ENCODE measurements at places on chromosomes 1 and 21. TPM values are rescaled to one million over a fixed set of nuclear protein-coding genes. Genes with fewer than 3 reads are reported as not detected.

The GTF2B gene
- total RNA-seq = 38.1 TPM

GRCh38 chr1:22828484-22829308, 118.1 kb downstream of the EPHB2 start:
- no peaks in the 10 kb centered on the region for H3K27me3 ChIP-seq
- H3K36me3 ChIP-seq = no peaks in the 10 kb centered on the region
- H3K27ac ChIP-seq = no peak overlapping the region
- no peaks in the 10 kb centered on the region for H3K4me1 ChIP-seq
- H3K4me3 ChIP-seq = no peak overlapping the region
- DNase-seq = no peak

The IGSF9 gene
- not detected for total RNA-seq

- H3K36me3 ChIP-seq = no peaks in the 10 kb centered on the region
- H3K4me1 ChIP-seq = peaks cover 3% of the 10 kb centered on the region
- H3K27ac ChIP-seq = no peak overlapping the region
- H3K27me3 ChIP-seq = no peaks in the 10 kb centered on the region
These were observed 600.5 kb downstream of the USP25 start for GRCh38 chr21:16330082-16330907.

The UMODL1 gene
- total RNA-seq = not detected

The PLEKHN1 gene
- total RNA-seq = 1.1 TPM

The CFHR1 gene
- total RNA-seq = not detected

The AKT3 gene
- 34.6 TPM for total RNA-seq

- peaks cover 12% of the 10 kb centered on the region for H3K27me3 ChIP-seq
- H3K4me1 ChIP-seq = no peaks in the 10 kb centered on the region
- no peak overlapping the region for H3K27ac ChIP-seq
- DNase-seq = no peak
- no peak overlapping the region for H3K4me3 ChIP-seq
These were observed 298.6 kb downstream of the LMX1A start for GRCh38 chr1:165057956-165058355.

GRCh38 chr1:40858856-40859416, 3.2 kb downstream of the CITED4 start:
- H3K4me3 ChIP-seq = no peak overlapping the region
- no peak for DNase-seq

GRCh38 chr1:111209622-111210021, 9.2 kb upstream of the DENND2D start:
- H3K27ac ChIP-seq = no peak overlapping the region
- peaks cover 63% of the 10 kb centered on the region for H3K4me1 ChIP-seq
- peaks cover 2% of the 10 kb centered on the region for H3K36me3 ChIP-seq

DNA sequence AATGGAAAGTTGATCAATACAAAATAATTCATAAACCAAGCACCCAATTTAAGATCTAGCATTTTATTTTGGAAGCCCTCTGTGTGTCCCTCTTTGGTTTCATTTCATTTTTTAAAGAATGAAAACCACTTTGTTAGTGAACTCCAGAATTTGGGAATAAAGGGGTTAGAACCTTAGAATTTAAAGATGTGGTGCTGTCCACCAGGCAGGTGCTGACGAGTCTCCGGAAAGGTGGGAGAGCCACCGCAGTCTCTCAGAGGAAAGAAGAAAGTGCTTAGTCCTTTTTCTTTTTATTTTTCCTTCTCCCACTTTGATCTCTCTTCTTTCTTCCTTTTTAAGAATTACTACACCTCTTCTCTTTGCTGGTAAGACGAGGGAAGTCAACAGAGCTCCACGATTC, 20.5 kb upstream of the HIVEP3 start:
- no peaks in the 10 kb centered on the region for H3K36me3 ChIP-seq
- no peaks in the 10 kb centered on the region for H3K27me3 ChIP-seq
- no peak for DNase-seq
- H3K4me1 ChIP-seq = peaks cover 14% of the 10 kb centered on the region
- H3K4me3 ChIP-seq = no peak overlapping the region

The GJA8 gene
- total RNA-seq = not detected

DNA sequence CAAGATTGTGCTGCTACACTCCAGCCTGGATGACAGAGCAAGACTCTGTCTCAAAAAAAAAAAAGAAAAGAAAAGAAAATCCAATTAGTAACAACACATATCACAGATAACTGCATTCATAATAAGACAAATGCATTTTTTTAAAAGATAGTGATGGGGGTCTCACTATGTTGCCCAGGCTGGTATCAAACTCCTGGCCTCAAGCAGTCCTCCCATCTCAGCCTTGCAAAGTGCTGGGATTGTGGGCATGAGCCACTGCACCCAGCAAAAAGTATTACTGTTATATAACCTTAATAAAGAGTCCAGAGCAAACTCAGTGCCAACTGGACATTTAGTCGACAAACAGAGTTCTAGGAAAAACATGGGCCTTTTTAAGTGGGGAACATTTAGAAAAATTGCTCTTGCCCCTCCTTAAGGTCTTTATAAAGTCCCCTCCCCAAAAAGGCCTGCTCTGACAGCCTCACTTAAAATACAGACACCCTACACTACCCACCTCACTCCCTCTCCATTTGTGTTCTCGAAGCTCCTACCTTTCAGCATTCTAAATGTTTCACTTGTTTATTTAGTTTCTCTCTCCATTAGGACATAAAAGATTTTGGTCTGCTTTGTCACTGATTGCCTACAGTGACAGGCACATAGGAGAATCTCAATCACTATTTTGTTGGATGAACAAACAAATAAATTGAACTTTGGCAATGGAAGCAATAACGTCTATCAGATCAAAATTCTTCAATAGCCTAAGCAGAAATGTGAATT, 7.5 kb downstream of the ABCB10 start:
- no peaks in the 10 kb centered on the region for H3K27me3 ChIP-seq
- peaks cover 12% of the 10 kb centered on the region for H3K36me3 ChIP-seq
- no peak overlapping the region for H3K4me3 ChIP-seq
- H3K27ac ChIP-seq = no peak overlapping the region
- DNase-seq = no peak
- H3K4me1 ChIP-seq = peaks cover 28% of the 10 kb centered on the region

DNA sequence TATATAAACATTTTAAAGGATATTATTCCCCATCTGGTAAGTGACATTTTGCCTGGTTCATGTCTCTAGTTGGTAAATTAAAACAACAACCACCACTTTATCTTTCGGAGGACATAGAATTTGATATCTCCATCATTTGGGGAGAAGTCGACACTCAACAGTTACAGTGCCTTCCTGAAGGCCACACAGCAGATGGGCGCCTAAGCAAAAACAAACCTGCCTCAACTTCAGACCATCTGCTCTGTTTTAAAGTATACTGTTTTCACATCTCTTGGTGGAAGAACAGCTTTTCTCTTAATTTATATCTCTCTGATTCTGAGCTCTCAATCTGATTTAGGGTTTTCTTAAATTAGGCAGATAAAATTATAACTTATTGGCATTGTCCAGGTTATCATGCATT, 282.2 kb downstream of the RYR2 start:
- no peak for DNase-seq
- no peak overlapping the region for H3K27ac ChIP-seq
- no peak overlapping the region for H3K4me3 ChIP-seq
- H3K4me1 ChIP-seq = no peaks in the 10 kb centered on the region
- H3K27me3 ChIP-seq = peaks cover 3% of the 10 kb centered on the region

DNA sequence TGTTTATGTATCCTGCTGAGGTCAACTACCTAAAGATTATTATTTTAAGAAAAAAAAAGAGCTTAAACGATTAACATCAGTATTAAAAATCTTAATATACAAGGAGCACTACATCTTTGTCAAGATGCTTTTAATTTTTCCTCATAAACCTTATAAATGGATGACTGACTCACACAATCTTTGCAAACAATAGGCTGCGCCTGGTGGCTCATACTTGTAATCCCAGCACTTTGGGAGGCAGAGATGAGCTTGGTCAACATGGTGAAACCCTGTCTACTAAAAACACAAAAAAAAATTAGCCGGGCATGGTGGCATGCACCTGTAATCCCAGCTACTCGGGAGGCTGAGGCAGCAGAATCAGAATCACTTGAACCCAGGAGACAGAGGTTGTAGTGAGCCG, 1.7 kb downstream of the KHDC4 start:
- no peak overlapping the region for H3K27ac ChIP-seq
- H3K27me3 ChIP-seq = no peaks in the 10 kb centered on the region
- H3K4me3 ChIP-seq = no peak overlapping the region
- H3K36me3 ChIP-seq = peaks cover 44% of the 10 kb centered on the region

GRCh38 chr21:29080454-29080941, 7.0 kb upstream of the CCT8 start:
- H3K27ac ChIP-seq = peak overlapping the region; percentile 85
- H3K4me3 ChIP-seq = peak overlapping the region; percentile 14
- H3K36me3 ChIP-seq = peaks cover 7% of the 10 kb centered on the region
- DNase-seq = no peak

- no peaks in the 10 kb centered on the region for H3K4me1 ChIP-seq
- DNase-seq = no peak
- H3K36me3 ChIP-seq = no peaks in the 10 kb centered on the region
- H3K4me3 ChIP-seq = no peak overlapping the region
- peaks cover 12% of the 10 kb centered on the region for H3K27me3 ChIP-seq
- no peak overlapping the region for H3K27ac ChIP-seq
These were observed 10.1 kb upstream of the MAP1LC3C start for GRCh38 chr1:242008826-242009495.

- no peaks in the 10 kb centered on the region for H3K27me3 ChIP-seq
- no peak overlapping the region for H3K4me3 ChIP-seq
- H3K27ac ChIP-seq = no peak overlapping the region
- H3K4me1 ChIP-seq = no peaks in the 10 kb centered on the region
These were observed 146.5 kb downstream of the COQ8A start for GRCh38 chr1:227086636-227087035.

GRCh38 chr1:117820694-117821381, 108.6 kb downstream of the GDAP2 start:
- no peaks in the 10 kb centered on the region for H3K36me3 ChIP-seq
- H3K27ac ChIP-seq = no peak overlapping the region
- DNase-seq = no peak
- H3K27me3 ChIP-seq = peaks cover 11% of the 10 kb centered on the region
- H3K4me1 ChIP-seq = no peaks in the 10 kb centered on the region

The TRIM45 gene
- 0.37 TPM for total RNA-seq

- peaks cover 3% of the 10 kb centered on the region for H3K27me3 ChIP-seq
- peaks cover 26% of the 10 kb centered on the region for H3K36me3 ChIP-seq
- no peak for DNase-seq
- no peak overlapping the region for H3K27ac ChIP-seq
These were observed 4.8 kb upstream of the PTCH2 start for GRCh38 chr1:44847845-44848244.

The TMOD4 gene
- 2.3 TPM for total RNA-seq

The TMEM63A gene
- 48.0 TPM for total RNA-seq

The MROH9 gene
- total RNA-seq = not detected

DNA sequence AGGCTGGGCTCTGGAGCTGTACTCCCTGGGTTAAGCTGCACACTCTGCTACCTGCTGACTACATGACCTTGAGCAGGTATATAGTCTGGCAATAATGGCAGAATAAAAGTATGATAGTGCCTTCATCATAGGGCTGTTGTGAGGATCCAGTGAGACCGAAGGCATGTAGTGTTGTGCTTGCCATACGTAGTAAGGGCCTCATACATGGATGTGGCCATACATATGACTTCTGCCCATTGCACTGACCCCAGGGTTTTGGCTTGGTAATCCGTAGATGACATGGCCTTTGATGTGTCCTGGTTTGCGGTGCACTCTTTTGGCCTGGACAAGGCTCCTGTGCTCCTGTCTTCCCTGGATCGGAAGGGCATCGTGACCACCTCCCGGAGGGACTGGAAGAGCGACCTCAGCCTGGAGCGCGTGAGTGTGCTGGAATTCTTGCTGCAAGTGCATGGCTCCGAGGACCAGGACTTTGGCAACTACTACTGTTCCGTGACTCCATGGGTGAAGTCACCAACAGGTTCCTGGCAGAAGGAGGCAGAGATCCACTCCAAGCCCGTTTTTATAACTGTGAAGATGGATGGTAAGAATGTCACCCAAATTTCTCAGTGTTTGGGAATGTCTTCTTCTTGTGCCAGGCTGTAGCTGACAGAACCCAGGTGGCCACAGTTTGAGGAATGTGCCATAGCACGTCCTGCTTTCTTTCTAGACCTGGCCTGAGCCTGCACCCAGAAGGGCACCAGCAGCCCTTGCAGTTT, 17.0 kb upstream of the CD101 start:
- H3K36me3 ChIP-seq = peaks cover 11% of the 10 kb centered on the region
- peaks cover 35% of the 10 kb centered on the region for H3K4me1 ChIP-seq
- no peak overlapping the region for H3K4me3 ChIP-seq
- no peak for DNase-seq
- H3K27ac ChIP-seq = no peak overlapping the region

GRCh38 chr1:204503122-204503912, 8.7 kb upstream of the PIK3C2B start:
- peaks cover 2% of the 10 kb centered on the region for H3K27me3 ChIP-seq
- H3K4me1 ChIP-seq = peaks cover 32% of the 10 kb centered on the region
- peaks cover 7% of the 10 kb centered on the region for H3K36me3 ChIP-seq
- H3K4me3 ChIP-seq = no peak overlapping the region

DNA sequence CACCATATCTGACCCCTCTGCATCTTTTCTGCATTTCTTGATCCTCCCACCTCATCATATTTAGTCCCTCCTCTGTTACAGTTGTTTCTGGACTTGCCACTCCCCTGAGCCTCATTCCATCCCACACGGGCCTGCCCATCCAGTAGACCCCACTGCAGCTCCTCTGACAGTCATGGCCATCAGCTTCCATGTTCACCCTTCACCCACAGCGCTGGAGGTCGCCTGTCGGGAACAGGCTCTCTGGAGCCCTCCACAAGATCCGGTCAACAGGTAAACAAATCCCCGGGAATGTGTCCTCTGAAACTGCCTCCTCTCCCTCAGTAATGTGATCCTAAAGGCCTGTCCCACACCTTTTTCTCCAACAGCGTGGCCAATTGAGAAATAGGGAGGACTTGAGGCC, 31.3 kb downstream of the SYF2 start:
- H3K27me3 ChIP-seq = no peaks in the 10 kb centered on the region
- H3K4me3 ChIP-seq = no peak overlapping the region
- no peaks in the 10 kb centered on the region for H3K36me3 ChIP-seq
- H3K27ac ChIP-seq = no peak overlapping the region
- DNase-seq = no peak

Measured in activated CD4-positive, alpha-beta T cell treated with anti-CD3 and anti-CD28 coated beads for 36 hours (primary cell).